BE2C (cell line): ENCODE measurements at places on chromosomes 2 and 18.

- no peak for DNase-seq
Measured at GRCh38 chr2:190221429-190221828, 98.2 kb downstream of the HIBCH start.

GRCh38 chr2:109208071-109208950 is 79.3 kb downstream of the SH3RF3 start:
- DNase-seq, result no peak

GRCh38 chr2:61354543-61355197 is 116.2 kb downstream of the USP34 start:
- DNase-seq, result no peak

DNA sequence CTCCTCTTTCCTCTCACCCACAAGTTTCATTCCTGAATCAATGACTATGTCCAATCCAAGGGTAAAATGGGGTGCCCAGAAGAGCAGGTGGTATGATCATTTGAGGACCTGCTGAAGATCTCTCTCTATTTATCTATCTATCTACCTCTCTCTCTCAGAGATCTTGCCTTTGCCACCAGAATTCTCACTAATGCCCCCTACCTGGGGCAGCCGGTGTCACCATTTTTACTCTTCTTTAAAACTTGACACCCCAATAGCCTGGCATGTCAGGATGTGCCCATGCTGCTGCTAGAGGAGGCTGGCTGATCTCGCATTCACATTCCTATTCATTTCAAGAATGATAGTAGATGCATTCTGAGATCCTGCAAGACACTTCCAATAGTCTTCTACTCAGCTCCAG is 24.3 kb upstream of the RPIA start:
- no peak for DNase-seq

DNA sequence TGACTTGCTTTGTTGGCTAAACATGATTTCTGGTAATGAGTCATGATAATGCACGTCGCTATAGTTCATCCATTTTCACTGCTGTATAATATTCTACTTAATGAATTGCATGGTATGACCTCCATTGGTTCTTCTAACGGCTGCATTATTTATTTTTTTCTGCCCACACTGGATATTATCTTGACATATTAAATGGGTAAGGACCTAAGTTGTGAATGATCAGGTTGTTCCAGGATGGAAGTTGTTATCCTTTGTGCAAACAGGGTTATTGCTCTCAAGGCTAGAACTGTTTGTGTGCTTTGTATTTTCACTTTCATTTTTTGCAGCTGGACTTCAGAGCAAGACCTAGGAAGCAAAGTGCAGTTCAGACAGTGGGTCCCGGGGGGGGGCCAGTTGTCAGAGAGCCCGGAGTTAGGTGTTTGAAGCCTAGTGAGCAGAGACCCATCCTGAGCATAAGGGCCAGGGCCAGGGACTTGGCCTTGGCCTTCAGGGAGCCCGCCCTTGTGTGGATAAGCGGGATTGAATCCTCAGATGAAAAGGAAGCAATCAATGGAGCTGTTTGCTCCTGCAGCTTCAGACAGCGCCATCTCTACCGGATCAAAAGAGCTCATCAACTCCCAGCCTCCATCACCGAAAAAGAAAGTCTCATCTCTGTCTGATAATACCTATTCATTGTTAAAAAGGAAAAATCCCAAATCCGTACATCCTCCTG is 48.2 kb downstream of the AGAP1 start:
- no peak for DNase-seq

GRCh38 chr18:2060086-2060485 is 511.2 kb downstream of the METTL4 start:
- DNase-seq, result no peak

GRCh38 chr18:76395609-76396008 is 99.4 kb downstream of the ZNF516 start:
- no peak for DNase-seq

- DNase-seq, result no peak
Measured at GRCh38 chr2:237231593-237231992, 145.9 kb downstream of the COPS8 start.

DNA sequence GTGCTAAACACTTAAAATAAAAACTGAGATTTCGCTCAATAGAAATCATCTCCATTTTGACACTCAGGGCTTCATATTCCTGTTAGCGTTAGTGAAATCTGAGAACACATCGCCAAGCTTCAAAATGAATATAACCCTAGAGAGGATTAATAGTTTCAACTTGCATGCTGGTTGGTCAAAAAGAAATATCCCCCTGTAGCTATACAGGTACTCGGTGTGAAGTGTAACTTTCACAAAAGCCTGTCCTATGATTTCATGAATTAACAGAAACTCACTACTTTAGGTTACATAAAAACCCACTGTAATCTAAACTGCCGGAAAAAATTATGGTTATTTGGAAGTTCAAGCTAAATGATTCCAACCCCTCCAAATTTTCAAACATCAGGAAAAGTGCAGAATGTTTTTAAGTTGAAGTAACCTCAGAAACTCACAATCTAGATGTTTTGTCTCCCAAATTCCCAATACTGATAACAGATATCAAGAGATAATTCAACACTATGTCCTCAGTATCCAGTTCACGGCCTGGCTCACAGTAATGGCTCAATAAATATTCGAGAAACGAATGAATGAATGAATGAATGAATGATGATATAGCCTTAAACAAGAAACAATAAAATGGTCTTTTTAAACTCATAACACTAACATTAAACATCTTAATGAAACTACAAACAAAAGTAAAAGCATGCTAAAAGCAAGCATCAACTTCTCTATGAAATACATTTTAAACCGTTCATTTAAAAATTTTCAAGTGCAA is 2.5 kb downstream of the TLK1 start:
- DNase-seq, result no peak

DNA sequence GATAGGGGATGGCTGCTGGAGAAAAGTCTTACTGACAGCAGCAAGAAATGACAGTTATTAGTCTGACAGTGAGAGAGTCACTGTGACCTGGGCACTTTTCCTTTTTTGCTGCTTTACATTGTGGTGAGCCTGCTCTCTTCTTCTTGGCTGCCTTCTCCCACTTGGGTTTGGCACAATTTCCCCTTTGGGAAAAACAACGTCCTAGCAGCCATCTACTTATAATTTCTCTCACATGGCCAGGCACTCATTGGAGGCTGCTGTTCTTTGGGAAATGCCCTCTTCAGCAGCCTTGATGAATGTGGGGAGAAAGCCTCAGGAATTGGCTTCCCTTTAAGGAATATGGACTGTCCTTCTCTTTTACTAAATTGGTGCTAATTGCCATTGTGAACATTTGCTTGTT is 60.4 kb upstream of the SLC1A4 start:
- no peak for DNase-seq

DNA sequence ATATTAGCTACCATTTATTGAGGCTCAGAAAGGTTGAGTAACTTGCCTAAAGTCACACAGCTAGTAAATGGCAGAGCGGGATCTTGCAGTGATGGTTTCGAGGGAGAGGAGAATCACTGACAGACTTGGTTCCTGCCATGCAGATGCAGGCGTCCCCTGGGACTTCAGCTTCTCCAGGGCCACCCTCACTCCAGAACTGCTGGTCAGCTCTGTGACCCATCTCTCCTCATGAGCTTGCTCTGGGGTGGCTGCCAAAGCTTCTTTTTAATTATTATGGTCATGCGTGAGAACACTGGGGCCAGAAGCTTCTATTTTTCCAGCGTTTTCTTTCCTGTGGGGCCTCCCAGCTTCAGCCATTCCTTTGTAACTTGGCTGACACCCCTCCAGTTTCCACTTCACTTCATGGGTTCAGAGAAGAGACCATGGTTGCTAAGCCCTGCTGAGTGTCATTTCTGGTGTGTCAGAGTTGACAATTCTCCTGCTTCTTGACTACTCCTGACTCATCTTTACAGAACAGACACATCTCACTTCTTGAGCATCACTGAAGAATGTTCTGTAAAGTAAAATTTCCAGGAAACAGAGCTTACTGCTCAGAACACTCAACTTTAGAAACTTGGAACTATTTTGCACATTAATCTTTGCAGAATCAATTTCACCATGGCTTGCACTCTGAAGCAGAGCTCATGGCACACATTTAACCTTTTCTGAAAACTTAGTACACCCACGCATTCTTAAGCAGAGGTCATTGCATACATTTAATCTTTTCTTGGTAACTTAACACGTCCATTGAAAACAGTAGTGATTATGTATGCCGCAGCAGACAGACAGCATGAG is 70.4 kb downstream of the IL1R2 start:
- DNase-seq, result no peak

- no peak for DNase-seq
Measured at GRCh38 chr2:242031481-242032019, 162.0 kb downstream of the RTP5 start.

DNA sequence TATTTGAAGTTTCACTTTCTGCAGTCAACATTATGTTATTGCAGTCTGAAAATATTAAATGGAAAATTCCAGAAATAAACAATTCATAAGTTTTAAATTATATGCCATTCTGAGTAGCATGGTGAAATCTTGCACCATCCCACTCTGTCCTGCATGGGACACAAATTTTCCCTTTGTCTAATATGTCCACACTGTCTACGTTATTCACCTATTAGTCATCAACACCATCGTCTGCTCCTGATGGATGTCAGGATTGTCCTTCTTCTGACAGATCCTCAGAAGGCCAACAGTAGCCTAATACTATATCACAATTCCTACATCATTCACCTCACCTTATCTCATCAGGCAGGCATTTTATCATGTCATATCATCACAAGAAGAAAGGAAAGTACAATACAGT is 163.1 kb downstream of the TXNL1 start:
- no peak for DNase-seq

GRCh38 chr18:62933261-62933887 is 218.0 kb downstream of the PHLPP1 start:
- no peak for DNase-seq

DNA sequence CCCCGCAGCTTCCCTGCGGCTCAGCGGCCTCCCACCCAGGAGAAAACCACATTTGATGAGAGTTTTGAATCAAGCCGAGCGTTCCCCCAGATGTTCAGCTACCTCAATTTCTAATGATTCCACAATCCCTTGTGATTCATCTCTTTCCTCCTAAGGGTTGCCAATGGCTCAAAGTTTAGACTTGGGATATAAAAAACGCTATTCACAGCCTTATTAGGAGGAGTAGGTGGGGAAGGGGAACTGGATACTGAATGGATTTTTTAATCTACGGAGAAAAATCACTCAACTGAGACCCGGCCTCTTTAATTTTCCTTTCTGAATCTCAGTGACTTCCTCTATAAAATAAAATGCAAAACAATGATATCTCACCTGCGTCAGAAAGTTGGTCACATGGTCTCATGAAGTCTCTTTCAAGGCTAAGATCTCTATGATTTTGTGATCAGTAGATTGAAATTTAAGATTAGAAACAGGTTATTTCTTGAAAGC is 192.6 kb upstream of the TCF4 start:
- no peak for DNase-seq

GRCh38 chr2:134314681-134315368 is 61.0 kb downstream of the MGAT5 start:
- no peak for DNase-seq

- DNase-seq, result no peak
Measured at GRCh38 chr2:144162652-144163051, 357.3 kb downstream of the ZEB2 start.

DNA sequence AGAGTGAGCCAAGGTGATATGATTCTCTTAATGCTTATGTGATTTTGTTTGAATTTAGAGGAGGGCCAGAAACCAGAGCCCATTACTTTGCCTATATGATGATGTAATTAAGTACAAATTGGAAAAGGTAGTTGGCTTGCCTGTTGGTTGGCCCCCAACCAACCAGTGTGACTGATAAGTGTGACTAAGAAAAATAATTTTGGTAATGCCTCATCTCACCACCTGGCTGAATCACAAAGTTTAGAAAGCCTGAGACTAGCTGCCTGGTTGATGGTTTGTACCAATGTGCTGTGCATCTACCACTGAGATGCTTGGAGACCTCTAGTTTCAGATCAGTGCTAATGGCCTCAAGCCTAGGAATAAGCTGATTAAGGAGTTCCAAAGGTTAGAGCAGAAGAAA is 338.7 kb downstream of the CDH2 start:
- DNase-seq, result no peak

DNA sequence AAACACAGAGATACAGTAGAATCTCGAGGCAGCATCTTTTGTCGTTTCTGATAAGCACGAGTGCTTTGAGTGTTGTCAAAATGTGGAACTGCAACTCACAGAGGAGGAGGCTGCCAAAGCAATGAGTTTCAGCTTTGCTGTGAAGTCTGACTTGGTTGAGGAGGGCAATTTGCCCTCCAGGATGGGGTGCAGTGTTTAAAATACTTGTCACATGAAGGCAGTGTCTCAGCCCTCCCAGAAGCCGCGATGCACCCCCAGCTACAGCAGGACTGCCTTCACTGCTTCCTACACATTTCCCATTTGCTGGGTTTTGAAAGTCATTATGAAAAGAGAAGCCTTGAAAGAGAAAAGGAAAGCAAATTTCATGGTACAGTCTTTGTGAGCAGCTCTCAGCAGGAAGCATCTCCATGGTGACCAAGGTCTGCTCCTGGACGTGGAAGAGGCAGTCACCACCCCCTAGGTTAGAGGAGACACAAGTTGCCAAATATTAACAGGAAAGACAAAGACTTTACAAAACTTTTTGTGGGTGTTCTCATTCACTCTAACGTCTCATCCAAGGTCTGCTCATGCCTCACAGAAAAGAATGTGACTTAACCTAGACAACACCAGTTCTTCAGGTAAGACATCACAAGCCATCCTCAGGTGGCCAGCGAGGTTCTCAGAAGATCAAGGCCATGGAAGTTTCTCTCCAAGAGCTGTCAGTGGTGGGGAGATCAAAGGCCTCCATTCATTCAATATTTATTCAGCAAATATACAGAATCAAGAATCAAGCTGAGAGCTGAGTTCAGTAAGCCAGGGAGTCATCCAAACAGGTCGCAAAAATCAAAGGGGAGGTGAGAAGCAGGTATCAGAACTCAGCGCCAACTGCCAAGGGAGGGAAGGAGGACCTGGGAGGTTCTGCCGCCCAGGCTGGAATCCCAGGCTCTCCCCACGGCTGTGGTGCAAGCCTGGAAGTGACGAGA is 476.0 kb downstream of the EIPR1 start:
- DNase-seq, result no peak

- DNase-seq, result no peak
Measured at GRCh38 chr2:169363560-169364150, 1.3 kb upstream of the LRP2 start.

- DNase-seq, result no peak
Measured at GRCh38 chr18:5104246-5104645, 92.8 kb downstream of the AKAIN1 start.

DNA sequence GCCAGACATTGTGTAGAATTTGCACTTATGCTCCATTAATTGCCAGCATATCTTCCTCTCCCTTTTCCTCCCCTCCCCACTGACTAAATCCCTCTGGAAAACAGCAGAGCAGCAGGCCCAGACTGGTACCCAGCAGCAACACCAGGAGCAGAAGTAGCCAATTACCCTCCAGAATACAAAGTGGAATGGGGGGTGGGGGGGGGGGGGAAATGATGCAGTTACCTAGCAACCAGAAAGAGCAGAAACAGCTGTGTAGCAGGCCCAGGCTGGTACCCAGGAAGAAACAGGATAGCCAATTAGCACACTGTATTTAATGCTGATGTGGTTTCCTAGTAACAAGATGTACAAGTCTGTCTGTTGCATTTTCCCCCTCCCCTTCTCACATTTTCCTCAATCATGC is 52.3 kb downstream of the KLF7 start:
- DNase-seq, result peak; percentile 50

- no peak for DNase-seq
Measured at GRCh38 chr18:24055009-24055804, 40.7 kb downstream of the TTC39C start.
